Effector CD4-positive, alpha-beta T cell (primary cell): ENCODE measurements at places on chromosomes 1 and 21.
A peak's percentile ranks its signal among the peaks of the same experiment; 100 is the strongest.

DNA sequence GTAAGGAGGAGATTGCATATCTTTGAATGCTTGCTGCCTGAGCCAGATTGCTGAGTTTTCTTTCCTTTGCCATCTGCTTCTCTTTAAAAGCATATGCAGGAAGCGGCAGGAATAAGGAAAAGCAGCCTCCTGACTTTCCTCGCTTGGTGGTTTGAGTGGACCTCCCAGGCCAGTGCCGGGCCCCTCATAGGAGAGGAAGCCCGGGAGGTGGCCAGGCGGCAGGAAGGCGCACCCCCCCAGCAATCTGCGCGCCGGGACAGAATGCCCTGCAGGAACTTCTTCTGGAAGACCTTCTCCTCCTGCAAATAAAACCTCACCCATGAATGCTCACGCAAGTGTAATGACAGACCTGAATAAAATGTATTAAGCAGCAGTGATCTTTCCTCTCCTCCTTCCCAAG, 1.5 kb downstream of the CORT start:
- DNase-seq = no peak

GRCh38 chr1:88451856-88452255, 232.2 kb upstream of the PKN2 start:
- no peak for DNase-seq

GRCh38 chr1:236137285-236137852, 5.0 kb upstream of the GPR137B start:
- DNase-seq = no peak

DNA sequence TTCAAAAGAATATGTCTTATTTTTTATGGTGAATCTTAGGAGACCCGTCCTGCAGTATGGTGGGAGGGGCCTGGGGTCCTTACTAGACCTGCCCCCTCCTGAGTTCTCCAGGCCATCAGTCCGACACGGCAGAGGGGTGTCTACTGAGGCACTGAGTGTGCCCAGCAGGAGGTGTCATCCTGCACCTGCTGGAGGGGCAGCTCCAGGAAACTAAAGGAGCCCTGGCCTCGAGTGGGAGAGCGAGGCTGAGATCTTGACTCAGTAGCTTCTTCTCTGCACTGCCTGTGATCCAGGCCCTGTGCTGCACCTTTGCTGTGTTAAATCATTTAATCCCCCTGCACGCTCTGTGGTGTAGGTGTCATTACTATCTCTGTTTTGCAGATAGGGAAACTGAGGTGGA, 587.7 kb downstream of the PTPRU start:
- no peak for DNase-seq

DNA sequence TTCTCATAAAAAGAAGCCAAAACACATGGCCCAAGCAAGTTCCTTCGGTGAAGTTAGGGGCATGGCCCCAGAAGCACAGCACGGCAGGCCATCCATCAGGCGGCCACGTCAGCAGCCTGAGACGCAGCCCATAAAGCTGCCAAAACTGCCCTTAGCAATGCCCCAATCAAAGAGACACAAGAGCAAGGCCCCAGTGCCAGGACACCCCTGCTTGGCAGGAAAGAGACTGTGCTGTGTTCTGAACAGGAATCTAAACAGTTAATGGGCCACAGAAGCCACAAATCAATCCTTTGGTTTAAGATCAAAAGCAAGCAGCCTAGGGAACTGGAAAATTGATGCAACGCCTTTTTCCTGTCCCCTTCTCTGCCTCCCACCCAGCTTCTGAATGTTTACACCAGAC, 497.0 kb upstream of the USP24 start:
- no peak for DNase-seq

DNA sequence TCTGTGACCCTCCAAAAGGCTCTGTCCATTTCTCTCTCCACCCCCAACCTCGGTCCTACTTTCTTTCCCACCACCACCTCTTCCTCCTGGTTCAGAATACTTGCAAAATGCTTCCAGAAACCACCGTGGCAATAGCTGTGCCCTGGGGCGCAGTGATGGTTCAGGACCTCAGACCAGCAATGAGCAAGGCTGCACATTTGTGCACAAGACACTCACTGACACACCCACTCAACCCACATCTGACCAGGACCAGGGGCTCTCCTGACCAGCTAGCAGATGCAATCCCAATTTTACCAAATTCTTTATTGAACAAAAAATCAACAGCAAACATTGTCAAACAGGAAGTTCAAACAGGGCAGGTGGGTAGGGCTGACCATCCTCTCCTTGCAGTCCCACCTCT, 25.7 kb downstream of the SPOCD1 start:
- DNase-seq = no peak

DNA sequence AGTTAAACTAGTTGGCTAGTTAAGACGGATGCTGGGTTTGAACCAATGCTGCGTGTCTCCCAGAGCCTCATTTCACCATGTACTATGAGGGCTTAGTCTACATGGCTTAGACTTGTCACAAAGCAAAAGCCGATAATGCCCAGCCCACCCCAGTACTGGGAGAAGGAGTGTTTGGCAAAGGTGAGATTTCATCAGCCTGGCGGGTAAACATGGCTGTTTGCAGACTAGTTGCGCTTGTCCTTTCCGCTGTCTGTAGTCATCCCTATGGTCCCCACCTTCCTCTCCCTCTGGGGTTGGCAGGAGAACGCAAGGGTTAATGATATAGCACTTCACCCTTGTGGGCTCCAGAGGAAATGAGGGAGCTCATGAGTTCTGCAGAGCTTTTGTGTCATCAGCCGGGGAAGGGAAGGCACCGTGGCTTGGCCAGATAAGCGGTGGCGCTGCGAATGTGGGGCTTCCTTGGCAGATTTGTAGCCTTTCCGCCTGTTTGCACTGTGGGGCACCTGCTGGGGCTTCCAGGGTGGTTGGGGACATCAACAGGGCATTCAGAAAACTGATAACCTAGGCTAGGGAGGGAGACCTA, 29.2 kb downstream of the SOX13 start:
- no peak for DNase-seq

DNA sequence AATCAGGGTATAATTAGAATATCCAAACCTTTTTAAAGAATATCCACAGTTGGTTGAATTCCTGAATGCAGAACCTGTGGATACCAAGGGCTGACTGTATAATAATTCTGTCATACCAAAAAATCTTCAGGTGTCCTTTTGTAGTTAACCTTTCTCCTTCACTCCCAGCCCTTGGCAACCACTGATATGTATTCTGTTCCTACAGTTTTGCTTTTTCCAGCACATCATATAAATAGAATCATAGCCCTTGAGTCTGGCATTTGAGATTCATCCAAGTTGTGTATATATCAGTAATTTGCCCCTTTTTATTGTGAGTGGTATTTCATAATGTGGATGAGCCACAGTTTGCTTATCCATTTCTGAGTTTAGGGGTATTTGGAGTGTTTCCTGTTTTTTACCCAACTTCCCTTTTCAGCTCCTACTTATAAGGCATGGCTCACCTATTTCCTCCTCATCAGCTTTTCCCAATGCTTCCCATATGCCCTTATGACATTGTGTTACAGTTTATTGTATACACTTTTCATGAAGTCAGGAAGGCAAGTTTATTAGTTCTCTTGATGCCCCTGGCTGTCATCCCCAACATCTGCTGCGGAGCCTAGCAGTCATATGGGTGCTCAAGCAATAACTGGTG, 35.0 kb upstream of the AGO1 start:
- no peak for DNase-seq

GRCh38 chr1:14693949-14694348, 95.5 kb downstream of the KAZN start:
- no peak for DNase-seq

GRCh38 chr1:47191940-47192457, 2.2 kb upstream of the PDZK1IP1 start:
- DNase-seq = no peak

DNA sequence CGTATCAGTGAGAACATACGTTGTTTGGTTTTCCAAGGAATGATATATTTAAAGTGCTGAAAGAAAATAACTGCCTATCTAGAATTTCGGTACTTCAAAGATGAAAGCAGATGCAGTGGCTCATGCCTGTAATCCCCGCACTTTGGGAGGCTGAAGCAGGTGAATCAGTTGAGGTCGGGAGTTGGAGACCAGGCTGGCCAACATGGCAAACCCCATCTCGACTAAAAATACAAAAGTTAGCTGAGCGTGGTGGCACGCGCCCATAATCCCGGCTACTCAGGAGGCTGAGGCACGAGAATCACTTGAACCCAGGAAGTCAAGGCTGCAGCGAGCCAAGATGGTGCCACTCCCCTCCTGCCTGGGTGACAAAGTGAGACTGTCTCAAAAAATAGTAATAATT, 16.4 kb downstream of the CD244 start:
- no peak for DNase-seq

DNA sequence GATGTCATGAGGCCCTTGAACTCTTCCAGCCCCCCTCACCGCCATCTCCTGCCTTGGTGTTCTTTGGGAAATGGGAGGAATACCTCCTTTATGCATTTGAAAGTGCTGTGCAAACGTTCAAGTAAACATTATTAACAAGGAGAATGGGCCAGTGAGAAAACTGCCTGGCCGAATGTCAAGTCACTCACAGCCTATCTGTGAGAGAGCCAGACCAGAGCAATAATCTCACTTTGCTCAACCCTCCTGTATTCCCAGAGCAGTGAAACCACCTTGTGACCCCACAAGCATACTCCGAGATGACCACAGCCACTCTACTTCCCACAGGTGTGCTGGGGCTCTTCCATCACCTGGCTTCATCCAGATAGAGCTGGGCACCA, 5.2 kb downstream of the TAL1 start:
- no peak for DNase-seq

- peak; percentile 48 for DNase-seq
These were observed 216.8 kb downstream of the TOMM20 start for GRCh38 chr1:234911787-234912186.

- DNase-seq = no peak
These were observed 79.4 kb downstream of the PCSK9 start for GRCh38 chr1:55118651-55119329.

DNA sequence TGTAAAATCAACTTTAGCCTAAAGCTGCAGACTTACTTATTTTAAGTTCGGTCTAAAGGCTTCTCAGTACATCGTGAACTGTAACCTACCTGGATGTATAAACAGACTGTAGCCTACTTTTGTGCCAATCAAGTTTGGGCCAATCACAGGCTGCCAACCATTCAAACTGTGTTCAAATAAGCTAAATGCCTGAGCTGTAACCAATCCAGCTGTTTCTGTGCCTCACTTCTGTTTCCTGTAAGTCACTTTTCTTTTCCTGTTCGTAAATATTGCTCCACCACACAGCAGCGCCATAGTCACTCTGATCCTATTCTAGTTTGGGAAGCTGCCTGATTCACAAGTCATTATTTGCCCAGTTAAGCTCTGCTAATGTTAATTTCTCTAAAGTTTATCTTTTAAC, 37.5 kb upstream of the SLAMF9 start:
- DNase-seq = no peak

DNA sequence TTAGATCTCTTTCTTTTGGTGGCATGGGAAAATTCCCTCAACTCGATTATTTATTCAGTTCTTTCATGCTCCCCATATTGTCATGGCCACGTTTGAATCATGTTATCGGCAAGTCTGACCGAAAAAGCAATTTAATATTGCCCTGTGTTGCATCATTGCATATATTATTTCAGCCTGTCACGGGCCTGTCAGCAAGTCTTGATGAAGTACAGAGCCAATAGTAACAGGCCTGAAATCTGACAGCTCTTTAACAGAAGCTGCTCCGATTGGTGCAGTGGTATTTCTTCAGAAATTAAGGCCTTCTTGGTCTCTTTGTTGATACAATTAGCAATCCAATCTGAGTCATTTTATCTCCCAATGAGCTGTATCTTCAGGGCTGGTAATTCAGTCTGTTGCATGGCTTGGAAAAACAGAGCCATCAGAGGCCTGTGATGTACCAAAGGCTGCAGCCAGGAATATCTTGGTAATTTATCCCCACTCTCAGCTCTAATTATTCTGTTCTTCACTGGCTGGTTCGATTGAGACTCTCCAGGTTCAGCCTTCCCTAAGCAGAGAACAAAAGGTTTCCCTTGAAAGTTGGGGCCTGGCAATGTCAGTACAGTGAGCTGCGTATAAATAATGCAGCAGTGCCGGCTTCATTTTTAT, 149.5 kb downstream of the FGGY start:
- no peak for DNase-seq

DNA sequence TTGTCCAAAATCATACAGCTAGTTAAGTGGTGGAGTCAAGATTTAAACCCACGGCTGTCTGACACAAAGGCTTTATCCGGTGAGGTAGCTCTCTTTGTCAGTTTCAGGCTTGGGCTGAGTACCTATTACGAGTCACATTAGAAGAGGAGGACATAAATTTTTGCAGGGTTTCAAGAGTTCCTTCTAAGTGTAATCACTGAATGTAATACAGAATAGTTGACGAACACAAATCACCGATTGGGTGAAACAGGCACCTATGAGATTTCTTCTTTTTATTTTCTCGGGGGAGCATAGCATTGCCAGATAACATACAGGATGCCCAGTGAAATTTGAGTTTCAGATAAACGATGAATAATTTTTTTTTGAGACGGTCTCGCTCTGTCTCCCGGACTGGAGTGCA, 847 bp downstream of the PSMD4 start:
- no peak for DNase-seq

DNA sequence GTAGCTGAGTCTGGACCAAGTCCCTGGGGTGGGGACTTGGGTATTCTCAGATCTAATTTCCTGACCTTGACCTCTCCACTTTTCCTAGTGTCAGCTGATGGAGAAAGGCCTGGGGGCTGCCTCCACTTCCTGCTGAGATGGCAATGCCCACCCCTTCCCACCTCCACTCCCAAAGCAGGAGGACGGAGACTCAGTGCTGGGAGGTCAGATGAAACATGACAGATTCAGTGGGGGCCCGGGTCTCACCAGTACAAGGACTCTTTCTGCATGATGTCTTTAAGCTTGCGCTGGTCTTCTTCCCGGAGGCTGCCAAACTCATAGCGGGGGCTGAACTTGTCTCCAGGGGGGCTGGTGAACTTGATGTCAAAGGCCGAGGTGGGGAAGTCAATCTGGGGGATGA, 35.6 kb upstream of the PPP1R15B start:
- no peak for DNase-seq

DNA sequence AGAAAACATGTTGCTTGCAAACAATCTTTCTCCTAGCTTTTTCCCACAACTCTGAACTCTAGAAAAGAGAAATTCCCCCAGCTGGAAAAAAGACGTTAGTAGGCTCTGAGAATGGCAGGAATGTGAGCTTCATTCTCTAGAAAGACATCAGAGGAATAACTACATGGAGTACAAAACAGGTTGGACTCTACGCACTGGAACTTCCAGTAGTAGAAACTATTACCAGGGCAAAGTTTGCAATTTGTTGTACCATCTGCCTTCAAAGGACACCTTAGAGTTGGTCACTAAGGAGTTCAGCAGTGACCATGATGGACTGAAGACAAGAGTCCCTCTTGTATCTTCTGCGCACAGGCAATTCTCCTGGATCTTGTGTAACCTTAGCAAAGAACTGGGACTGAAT, 60.9 kb downstream of the SLC35D1 start:
- DNase-seq = no peak

GRCh38 chr1:192707978-192708547, 72.1 kb downstream of the RGS13 start:
- no peak for DNase-seq

DNA sequence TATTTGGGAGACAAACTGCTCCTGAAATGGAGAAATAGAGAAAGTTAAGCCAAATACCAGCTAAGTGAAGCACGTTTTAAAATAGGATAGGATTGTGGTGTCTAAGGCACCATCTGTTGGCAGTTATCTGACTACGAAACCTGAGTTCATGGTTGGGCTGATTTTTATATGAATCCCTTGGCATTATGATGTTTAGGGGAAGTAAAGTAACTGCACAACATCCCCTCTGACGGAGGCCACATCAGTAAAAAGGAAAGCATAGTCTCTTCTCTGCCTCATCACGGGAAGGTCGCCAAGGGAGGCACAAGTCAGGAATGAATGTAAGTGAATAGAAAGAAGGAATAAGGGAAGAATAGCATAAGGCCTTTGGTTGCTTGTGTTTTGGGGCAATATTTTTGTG, 128.0 kb downstream of the PRRX1 start:
- DNase-seq = no peak

GRCh38 chr1:29753244-29753643, 516.9 kb downstream of the PTPRU start:
- no peak for DNase-seq
